Glutamatergic neuron (in vitro differentiated cells): ENCODE measurements at places on chromosomes 1 and 21. TPM values are rescaled to one million over a fixed set of nuclear protein-coding genes. Genes with fewer than 3 reads are reported as not detected.

OR11L1 gene
- not detected for total RNA-seq

VSIG8 gene
- not detected for total RNA-seq

POU3F1 gene
- 9.3 TPM for total RNA-seq

SYT11 gene
- total RNA-seq = 419 TPM

KRTAP19-1 gene
- total RNA-seq = not detected

AMY2A gene
- not detected for total RNA-seq

AGT gene
- 6.3 TPM for total RNA-seq

KCND3 gene
- total RNA-seq = 3.7 TPM

TMIGD3 gene
- not detected for total RNA-seq

GRCh38 chr1:36609241-36610027 lies 126.7 kb upstream of the CSF3R start:
- peak; percentile 83 for DNase-seq
- H3K4me3 ChIP-seq = no peak overlapping the region
- H3K27ac ChIP-seq = no peak overlapping the region
- no peaks in the 10 kb centered on the region for H3K36me3 ChIP-seq

GRCh38 chr21:25934771-25935224 lies 200.0 kb downstream of the GABPA start:
- peaks cover 13% of the 10 kb centered on the region for H3K4me1 ChIP-seq
- H3K4me3 ChIP-seq = no peak overlapping the region
- H3K36me3 ChIP-seq = no peaks in the 10 kb centered on the region
- no peak for DNase-seq
- H3K27me3 ChIP-seq = peaks cover 3% of the 10 kb centered on the region
- H3K27ac ChIP-seq = no peak overlapping the region

- H3K4me1 ChIP-seq = no peaks in the 10 kb centered on the region
- H3K4me3 ChIP-seq = no peak overlapping the region
- no peaks in the 10 kb centered on the region for H3K27me3 ChIP-seq
- H3K36me3 ChIP-seq = no peaks in the 10 kb centered on the region
- no peak overlapping the region for H3K27ac ChIP-seq
Observed at GRCh38 chr1:100720101-100720500, 559 bp downstream of the VCAM1 start.

DNA sequence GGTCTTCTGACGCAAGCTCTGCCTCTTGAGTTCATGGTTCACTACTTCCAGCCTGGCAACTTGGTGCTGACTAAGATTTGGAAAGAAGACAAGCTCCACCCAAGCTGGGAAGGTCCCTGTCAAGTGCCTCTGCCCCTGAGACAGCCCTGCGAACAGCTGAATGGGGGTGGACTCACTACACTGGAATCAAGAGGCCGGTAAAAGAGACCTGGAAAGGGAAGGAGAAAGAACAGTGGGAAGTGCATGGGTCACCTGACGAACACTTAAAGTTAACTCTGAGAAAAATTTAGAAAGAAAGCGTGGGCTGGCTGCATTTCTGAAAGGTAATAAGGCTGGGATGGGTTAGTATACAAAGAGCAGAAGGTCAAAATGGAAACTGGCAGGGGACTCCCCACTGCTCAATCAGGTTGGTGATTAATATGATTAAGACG lies 26.1 kb upstream of the ZNF496 start:
- no peaks in the 10 kb centered on the region for H3K36me3 ChIP-seq
- H3K4me1 ChIP-seq = no peaks in the 10 kb centered on the region
- H3K27ac ChIP-seq = no peak overlapping the region
- H3K27me3 ChIP-seq = no peaks in the 10 kb centered on the region

DNA sequence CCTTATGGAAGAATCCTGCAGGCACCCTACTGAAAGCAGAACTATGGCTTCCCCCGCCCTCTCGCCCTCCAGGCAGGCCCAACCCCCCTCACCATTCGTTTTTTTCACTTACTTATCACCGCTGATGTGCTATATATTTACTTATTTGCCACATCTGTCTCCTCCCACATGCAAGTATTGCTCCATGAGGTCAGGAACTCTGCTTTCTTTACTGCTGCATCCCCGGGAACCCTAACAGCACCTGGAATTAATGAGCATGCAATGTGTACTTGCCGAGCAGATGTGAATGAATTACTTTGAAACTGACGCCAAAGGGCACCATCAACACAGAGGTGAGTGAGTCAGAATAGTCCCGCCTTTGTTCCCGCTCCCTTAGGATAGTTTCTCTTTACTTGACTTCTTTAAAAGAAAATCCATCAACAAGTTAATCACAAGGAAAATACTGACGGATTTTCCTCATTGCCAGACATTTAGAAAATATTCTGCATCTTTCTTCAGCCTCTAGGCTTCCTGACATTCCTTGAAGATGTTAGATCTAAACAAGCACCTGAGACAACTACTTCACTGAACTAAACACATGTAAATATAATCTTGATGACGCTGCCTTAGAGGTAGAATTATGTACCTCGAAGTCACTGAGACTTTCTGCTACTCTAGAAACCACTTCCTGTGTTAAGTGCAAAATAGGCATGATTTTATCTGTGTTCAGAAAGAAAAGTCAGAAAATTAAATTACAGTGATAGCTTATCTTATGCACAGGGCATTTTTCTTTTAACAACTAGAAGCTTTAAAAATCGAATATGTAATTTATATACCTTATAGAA lies 17.5 kb upstream of the RAB4A start:
- H3K27ac ChIP-seq = no peak overlapping the region
- DNase-seq = no peak
- peaks cover 3% of the 10 kb centered on the region for H3K27me3 ChIP-seq
- no peak overlapping the region for H3K4me3 ChIP-seq
- peaks cover 8% of the 10 kb centered on the region for H3K4me1 ChIP-seq

DNA sequence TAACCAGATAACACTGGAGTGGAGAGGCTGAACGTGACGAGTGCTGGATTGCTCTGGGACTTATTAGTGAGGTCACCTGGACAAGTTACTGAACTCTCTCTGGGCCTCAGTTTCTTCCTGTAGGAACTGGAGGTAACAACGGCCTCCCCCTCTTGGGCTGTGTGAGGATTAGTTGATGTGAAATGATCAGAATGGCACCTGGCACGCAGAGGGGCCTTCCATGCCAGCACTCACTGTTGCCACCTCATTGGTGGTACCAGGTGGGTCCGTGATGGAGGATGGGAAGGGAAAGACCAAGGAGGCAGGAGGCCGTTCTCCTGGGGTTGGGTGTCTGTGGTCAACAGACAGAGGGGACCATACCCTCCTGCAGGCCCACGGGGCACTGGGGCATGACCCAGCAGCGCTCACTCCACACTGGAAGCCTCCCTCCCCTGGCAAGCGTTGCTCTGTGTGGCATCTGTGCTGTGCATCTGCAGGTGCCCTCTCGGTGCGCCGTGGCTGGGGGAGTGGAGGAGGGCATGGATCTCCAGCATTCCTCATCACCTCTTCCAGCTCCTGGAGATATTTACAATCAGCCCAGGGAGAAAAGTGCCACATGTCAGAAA lies 349.5 kb upstream of the VAMP3 start:
- no peak overlapping the region for H3K27ac ChIP-seq
- peaks cover 6% of the 10 kb centered on the region for H3K27me3 ChIP-seq
- H3K4me1 ChIP-seq = no peaks in the 10 kb centered on the region
- peaks cover 18% of the 10 kb centered on the region for H3K36me3 ChIP-seq
- peak; percentile 2 for DNase-seq
- H3K4me3 ChIP-seq = no peak overlapping the region

DNA sequence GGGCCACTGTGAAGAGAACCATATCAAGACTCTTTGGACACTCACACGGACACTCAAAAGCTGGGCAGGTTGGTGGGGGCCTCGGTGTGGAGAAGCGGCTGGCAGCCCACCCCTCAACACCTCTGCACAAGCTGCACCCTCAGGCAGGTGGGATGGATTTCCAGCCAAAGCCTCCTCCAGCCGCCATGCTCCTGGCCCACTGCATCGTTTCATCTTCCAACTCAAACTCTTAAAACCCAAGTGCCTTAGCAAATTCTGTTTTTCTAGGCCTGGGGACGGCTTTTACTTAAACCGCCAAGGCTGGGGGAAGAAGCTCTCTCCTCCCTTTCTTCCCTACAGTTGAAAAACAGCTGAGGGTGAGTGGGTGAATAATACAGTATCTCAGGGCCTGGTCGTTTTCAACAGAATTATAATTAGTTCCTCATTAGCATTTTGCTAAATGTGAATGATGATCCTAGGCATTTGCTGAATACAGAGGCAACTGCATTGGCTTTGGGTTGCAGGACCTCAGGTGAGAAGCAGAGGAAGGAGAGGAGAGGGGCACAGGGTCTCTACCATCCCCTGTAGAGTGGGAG lies 36.3 kb upstream of the TDRD10 start:
- H3K4me1 ChIP-seq = peaks cover 11% of the 10 kb centered on the region
- no peaks in the 10 kb centered on the region for H3K36me3 ChIP-seq
- DNase-seq = no peak
- H3K4me3 ChIP-seq = no peak overlapping the region
- no peak overlapping the region for H3K27ac ChIP-seq

- no peak overlapping the region for H3K27ac ChIP-seq
- no peaks in the 10 kb centered on the region for H3K27me3 ChIP-seq
- no peaks in the 10 kb centered on the region for H3K36me3 ChIP-seq
Observed at GRCh38 chr21:28908351-28908750, 84.3 kb downstream of the LTN1 start.

DNA sequence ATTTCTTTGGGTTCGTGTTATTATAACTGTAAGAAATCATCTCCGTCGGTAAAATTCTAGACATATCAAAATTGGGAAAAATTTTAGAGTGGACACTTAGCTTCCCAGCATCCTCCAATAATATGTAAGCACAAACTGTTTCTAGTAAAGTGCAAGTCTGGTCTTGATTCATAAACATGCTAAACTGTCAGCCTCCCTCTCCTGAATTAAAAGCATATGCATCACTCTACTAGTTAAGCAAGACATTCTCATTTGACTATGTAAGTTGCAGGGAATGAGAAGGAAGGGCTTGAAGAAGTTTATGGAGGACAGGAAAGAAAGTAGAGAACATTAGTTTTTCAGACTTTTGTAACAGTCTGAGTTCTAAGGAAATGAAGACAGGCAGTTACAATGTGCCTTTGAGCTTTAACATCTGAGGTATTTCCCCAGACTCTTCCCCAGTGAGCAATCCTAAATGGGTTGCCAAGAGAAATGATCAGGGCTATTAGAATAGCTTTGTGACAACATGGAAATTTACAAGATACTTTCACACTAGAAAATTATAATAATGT lies 90.0 kb downstream of the TYW3 start:
- no peaks in the 10 kb centered on the region for H3K4me1 ChIP-seq
- H3K27ac ChIP-seq = no peak overlapping the region
- H3K27me3 ChIP-seq = no peaks in the 10 kb centered on the region
- H3K36me3 ChIP-seq = no peaks in the 10 kb centered on the region
- no peak overlapping the region for H3K4me3 ChIP-seq
- DNase-seq = no peak

DNA sequence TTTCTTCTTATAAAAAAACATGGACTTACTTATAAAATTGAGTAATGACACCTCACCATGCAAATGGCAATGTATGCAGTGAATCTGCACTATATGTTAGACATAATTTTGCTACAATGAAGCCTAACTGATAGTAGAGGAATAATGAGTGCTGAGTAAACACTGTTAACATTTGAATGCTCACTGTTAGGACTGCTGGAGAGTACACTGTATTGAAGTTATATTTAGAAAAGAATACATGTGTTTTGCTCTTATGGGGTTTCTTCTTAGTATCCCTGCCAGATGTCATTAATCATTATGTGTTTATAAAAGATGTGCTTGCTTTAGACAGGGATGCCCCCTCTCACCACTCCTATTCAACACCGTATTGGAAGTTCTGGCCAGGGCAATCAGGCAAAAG lies 111.1 kb upstream of the ZP4 start:
- no peaks in the 10 kb centered on the region for H3K36me3 ChIP-seq
- H3K4me1 ChIP-seq = no peaks in the 10 kb centered on the region
- no peak overlapping the region for H3K4me3 ChIP-seq

- peak within 1 kb of the TSS; percentile 94 for H3K4me3 ChIP-seq
- H3K36me3 ChIP-seq = no peaks in the 10 kb centered on the region
- peak; percentile 94 for DNase-seq
- H3K27ac ChIP-seq = peak within 1 kb of the TSS; percentile 91
- H3K27me3 ChIP-seq = peaks cover 23% of the 10 kb centered on the region
Observed at GRCh38 chr1:9823943-9824701, at the start of gene CLSTN1. Gene CLSTN1 (minus strand): TSS chr1:9823965. CDS start chr1:9823733, 232 bp downstream.

- H3K27ac ChIP-seq = no peak overlapping the region
- no peaks in the 10 kb centered on the region for H3K4me1 ChIP-seq
- peaks cover 3% of the 10 kb centered on the region for H3K27me3 ChIP-seq
- no peaks in the 10 kb centered on the region for H3K36me3 ChIP-seq
- DNase-seq = no peak
Observed at GRCh38 chr1:229364207-229365065, 21.6 kb upstream of the CCSAP start.

GRCh38 chr1:57222307-57222706 lies 201.6 kb downstream of the DAB1 start:
- H3K36me3 ChIP-seq = no peaks in the 10 kb centered on the region
- H3K27ac ChIP-seq = no peak overlapping the region
- H3K27me3 ChIP-seq = no peaks in the 10 kb centered on the region
- H3K4me1 ChIP-seq = peaks cover 2% of the 10 kb centered on the region
- no peak for DNase-seq

DNA sequence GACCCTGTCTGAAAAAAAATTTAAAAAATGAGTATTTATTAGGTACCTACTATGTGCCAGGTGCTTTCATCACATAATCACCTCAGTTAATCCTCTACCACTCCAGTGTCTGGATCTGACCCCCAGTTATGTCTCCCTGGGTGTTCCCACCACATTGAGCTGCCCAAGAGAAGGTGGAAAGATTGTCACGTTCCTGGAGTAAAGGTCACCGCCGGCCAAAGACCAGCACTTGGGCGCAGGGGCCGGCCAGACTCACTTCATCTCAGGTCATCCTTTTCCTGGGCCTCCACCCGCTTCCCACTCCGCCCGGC lies 714 bp downstream of the PYCR2 start:
- peaks cover 3% of the 10 kb centered on the region for H3K27me3 ChIP-seq
- peaks cover 4% of the 10 kb centered on the region for H3K4me1 ChIP-seq
- H3K4me3 ChIP-seq = peak overlapping the region; percentile 95
- no peaks in the 10 kb centered on the region for H3K36me3 ChIP-seq
- no peak for DNase-seq
- peak overlapping the region; percentile 96 for H3K27ac ChIP-seq

GRCh38 chr1:220425852-220426251 lies 102.1 kb upstream of the MARK1 start:
- no peak overlapping the region for H3K4me3 ChIP-seq
- H3K36me3 ChIP-seq = peaks cover 5% of the 10 kb centered on the region
- H3K27ac ChIP-seq = peak overlapping the region; percentile 90
- DNase-seq = no peak

- H3K4me1 ChIP-seq = peaks cover 12% of the 10 kb centered on the region
- peak overlapping the region; percentile 13 for H3K27ac ChIP-seq
- H3K36me3 ChIP-seq = no peaks in the 10 kb centered on the region
- H3K4me3 ChIP-seq = no peak overlapping the region
- DNase-seq = no peak
- peaks cover 5% of the 10 kb centered on the region for H3K27me3 ChIP-seq
Observed at GRCh38 chr21:45613881-45614280, 29.6 kb upstream of the PCBP3 start.

DNA sequence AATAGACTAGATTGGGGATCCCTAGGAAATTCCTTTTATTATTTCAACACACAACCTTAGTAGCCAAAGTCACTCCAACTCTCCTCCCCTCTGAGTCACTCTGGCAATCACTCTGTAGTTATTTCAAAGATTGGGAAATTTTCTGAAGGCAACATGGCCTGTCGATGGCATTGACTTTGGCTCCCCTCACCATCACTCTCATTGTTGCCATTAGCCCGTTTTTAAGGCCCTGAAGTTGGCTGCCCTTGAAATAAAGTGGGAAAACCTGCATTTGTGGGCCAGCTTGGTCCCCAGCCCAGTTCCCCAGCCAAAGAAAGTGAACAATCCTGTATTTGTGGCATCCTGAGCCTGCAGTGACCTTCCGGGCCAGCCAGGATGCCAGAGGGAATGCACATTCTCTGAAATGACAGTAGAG lies 52.5 kb downstream of the CDC7 start:
- no peak overlapping the region for H3K4me3 ChIP-seq
- H3K27ac ChIP-seq = no peak overlapping the region
- H3K36me3 ChIP-seq = no peaks in the 10 kb centered on the region
- H3K4me1 ChIP-seq = peaks cover 2% of the 10 kb centered on the region
